Ureter (tissue), 1 donor: ENCODE measurements at places on chromosomes 13 and 19. TPM values are rescaled to one million over a fixed set of nuclear protein-coding genes. Genes with fewer than 3 reads are reported as not detected.

CD209 gene
- 3.3 TPM for total RNA-seq

DNA sequence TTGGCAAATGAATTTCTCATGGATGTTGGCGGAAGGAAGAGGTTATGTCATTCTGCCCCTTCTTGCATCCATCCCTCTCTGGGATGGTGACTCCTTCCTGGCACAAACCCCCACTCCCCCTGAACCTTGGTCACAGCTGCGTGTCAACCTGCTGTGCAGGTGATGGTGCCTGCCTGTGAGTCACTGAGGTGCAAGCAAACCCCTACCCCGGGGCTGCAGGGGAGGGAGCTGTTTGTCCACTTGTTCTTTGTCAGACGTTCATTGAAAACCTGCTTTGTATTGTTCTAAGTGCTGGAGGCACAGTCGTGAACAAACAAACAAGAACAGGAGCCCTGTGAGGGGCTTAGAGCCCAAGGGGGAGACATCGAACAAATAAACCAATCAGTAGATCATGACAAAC, 2.0 kb upstream of the GAPDHS start:
- no peak for DNase-seq

DNA sequence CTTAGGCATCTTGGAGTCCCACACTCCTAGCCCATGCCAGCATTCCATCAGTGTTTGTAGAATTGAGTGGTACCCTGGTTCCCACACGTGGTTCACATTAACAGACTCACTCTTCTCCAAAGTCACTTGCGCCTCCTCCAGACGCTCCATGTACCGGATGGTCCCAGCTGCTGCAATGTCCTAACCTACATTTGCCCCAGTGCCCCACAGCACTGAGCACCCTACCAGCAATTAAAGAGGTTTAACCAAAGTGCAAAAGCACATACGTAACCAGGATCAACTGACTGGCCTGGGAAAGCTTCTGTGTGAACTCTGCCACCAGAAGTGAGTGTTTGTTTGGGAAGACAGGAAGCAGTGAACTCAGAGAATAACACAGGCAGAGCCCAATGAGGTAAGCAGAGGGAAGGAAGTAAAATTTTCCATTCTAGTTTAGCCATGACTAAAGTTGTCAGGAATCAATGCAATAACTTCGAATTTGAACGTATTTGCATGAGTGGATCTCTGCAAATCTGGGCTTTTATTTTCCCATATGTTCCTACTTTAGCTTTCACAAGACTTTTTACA, 7.3 kb upstream of the MEDAG start:
- no peak for DNase-seq

DNA sequence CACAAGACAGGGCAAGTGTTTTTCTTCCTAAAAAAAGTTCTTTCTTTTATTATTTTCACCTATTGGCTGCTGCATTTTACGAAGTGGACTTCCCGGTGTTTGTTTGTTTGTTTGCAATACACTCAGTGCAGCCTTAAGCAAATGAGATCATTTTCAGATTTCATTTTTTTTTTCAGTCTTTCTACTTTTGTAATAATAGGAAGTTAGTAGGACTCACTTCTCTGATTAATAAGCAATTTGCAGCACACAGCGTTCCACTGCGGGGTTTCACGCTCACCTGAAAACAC, 128.3 kb downstream of the STK24 start:
- DNase-seq, result no peak

RNF225 gene
- total RNA-seq, result 1.8 TPM

- no peak for DNase-seq
Measured at GRCh38 chr19:44640518-44640917, 3.2 kb upstream of the PVR start.

- DNase-seq, result no peak
Measured at GRCh38 chr19:18839465-18840287, 7.9 kb downstream of the UPF1 start.

GRCh38 chr13:21675095-21675991, 4.5 kb downstream of the FGF9 start:
- no peak for DNase-seq

- no peak for DNase-seq
Measured at GRCh38 chr19:12938779-12939601, 581 bp downstream of the CALR start.
